T-helper 2 cell treated with Interferon-gamma antibody and Interleukin-4, amounts not matched to agents 5 μg/mL and 100 μg/mL, for 36 hours (primary cell): ENCODE measurements at places on chromosomes 3 and 15.

DNA sequence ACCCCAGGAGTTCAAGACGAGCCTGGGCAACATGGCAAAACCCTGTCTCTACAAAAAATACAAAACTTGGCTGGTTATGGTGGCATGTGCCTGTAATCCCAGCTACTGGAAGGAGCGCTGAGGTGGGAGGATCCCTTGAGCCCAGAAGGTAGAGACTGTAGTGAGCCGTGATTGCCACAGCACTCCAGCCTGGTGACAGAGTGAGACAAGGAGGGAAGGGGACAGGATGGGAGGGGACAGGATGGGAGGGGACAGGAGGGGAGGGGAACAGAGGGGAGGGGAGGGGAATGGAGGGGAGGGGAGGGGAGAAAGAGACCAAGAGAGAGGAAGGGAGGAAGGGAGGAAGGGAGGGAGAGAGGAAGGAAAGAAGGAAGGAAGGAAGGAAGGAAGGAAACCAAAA is 11.0 kb downstream of the COLQ start:
- DNase-seq = no peak

- DNase-seq = no peak
These were observed 795 bp upstream of the MYNN start for GRCh38 chr3:169772305-169772896.

DNA sequence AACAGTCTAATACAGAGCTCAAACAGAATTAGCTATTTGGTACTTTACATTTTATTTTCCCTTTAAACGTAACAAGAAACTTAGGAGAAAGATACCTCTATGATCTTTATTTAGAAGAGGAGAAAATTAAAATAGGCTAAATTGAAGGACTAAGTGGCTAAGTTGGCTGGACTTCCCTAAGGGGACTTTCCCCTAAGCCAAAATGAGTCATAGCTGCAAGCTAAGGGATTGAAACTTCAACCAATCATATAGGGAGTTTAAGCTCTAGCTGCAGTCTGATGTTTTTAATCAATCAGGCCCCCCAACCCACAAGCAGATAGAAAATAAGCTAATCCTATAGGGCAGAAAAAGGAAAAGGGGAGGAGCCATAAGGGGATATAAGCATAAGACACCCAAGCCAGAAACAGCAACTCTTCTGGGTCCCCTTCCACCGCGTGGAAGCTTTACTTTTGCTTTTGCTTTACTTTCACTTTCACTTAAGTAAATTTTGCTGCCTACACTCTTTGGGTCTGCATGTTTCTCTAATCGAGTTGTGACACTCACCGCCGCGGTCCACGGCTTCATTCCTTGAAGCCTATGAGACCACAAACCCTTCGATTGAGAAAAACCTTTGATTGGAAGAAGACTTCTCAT is 1108.5 kb upstream of the EPHA6 start:
- no peak for DNase-seq

DNA sequence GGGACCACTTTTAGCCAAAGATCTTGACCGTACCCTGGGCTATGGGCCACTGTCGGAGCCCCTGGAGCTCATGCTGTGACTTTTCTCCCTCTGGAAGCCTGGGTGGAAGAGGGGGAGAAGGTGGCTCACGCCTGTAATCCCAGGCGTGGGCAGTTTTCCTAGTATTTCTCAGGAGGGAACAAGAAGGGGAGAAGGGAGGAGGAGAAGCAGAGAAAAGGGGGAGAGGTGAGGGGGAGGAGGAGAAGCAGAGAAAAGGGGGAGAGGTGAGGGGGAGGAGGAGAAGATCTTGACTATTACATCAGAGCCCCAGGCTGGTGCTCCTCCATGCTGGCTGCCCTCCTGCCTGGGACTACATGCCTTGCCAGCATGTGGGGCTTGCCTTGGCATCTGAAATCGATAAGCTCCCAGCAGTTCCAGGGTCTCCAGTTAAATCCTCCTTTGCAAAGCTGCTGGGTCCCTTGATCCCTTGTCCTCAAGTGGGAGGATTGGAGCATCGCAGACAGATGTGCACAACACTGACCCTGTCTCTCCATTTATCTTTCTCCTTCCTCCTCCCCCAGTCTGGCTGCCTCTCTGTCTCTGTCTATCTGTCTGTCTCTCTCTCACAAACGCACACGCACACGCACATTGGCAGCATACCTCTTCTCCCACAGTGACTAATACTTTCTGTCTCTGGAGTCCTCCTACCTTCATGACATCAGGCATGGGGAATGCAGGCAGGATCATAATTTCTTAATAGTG is 41.6 kb downstream of the MRAS start:
- DNase-seq = no peak

- peak; percentile 15 for DNase-seq
These were observed 19.7 kb downstream of the SSR3 start for GRCh38 chr3:156535162-156535627.

DNA sequence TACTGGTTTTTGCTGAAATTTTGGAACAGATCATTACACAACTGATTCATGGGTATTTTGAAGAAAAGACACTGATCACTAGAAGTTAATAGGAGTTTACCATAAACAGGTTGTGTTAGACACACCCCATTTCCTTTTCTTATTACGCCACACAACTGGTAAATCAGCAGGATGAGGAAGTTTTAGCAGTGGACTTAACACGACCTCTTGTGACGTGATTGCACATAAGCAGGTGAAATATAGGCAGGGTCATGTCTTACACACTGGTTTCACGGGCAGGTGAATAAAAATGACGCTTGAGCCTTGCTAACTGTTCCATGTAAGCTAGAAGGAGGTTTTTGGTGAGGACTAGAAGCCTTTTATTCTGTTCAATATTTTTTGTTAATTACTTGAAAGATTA is 27.1 kb upstream of the TPRG1 start:
- DNase-seq = no peak

DNA sequence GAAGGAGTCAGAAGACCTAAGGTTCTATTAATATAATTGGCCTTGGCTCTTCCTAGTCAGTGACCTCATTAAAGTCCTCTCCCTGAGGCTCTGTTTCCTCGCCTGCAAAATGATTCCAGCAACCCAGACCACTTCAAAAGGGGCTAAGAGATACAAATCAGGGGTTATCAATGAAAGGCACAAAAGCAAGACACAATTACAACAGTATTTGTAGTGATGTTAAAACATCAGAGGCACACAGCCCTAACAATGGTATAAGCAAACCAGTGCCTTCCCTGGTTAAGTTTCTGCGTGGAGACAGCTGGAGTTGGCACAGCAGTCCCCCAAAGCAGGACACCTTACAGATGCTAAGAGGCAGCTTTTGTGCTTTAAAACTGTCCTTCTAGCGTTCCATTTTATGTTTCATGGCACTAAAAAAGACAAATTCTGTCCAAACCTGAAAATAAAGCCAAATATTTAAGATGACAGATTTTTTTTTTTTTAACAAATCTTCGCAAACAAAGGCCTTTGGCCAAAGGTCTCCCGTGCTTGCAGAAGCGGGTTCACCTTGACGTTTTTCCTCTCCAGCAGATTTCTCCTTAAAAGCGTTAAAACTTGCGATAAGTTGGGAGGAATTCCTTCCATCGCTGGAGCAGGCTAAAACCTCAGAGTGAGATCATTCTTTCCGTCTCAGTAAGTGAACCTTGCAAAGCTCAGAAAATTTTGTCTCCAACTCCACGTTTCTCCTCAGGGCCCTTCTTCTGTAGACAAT is 999 bp downstream of the ZNF280D start:
- DNase-seq = no peak

- DNase-seq = no peak
These were observed 6.2 kb downstream of the ESYT3 start for GRCh38 chr3:138440596-138440995.

DNA sequence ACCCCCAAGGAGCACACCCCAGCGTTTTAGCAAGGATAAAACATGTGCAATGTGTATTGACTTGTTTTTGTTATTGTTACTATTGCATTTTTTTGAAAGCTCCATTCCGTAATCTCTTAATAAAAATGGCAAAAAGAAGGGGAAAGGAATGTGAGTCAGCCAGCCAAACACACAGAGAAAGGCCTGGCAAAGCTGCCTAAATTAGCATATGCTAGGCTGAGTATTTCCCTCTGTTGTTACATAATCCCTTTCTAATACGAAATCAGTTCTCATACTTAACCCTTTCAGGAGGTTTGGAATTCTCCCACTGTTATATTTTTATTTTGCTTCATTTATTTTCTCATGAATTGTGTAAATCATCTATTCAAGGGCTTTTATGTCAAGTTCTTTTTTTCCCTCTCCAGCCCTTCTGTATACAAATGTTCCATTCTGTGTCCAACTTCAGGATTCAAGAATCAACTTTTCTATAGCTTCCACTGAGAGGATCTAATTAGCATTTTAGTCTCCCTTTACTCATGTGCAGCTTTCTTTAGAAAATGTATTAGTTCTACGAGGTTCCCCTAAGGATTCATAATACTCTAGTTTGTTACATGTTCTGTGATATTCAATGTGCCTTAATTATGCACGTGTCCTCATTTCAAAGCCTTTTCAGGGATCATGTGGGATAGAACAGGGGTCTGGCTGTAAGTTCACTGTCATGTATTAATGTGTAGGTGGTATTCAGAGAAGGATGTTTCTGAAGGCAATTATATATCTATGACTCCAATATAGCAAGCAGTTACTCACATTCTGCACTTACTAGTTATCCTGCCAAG is 9.2 kb downstream of the CADM2 start:
- DNase-seq = no peak

DNA sequence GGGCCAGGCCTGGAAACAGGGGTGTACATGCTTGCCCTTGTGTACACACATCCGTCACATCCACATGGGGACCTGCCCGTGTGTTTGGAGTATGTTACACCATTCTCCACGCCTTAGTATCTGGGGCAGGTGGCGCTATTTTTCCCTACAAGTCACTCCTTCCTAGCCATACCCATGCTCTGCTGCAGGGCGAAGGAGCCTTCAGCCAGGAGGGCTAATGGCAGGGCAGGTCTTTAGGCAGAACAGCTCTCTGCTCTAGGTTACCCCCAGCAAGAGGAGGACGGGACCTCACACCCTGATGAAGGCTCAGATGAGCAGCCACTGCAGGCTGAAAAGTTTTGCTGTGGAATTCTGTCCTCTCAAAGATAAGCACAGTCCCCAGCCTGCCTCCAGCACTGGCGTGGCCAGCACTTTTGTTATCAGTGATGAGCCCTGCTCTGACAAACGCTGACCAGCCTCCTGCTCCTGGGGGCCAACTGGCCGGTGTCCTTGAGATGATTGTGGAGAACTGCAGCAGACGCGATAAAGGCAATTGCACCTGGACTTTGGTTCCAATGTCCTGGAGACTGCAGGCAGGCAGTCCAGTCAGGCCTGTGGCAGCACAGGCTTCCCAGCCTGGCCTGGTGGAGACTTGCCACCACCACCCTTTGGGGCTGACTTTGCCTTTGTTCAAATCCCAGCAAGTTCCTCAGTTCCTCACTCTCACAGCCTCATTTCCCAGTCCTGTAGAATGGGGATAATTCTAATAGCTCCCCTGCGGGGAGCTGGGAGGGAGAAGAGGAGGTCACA is 19.8 kb upstream of the PIGZ start:
- DNase-seq = no peak

DNA sequence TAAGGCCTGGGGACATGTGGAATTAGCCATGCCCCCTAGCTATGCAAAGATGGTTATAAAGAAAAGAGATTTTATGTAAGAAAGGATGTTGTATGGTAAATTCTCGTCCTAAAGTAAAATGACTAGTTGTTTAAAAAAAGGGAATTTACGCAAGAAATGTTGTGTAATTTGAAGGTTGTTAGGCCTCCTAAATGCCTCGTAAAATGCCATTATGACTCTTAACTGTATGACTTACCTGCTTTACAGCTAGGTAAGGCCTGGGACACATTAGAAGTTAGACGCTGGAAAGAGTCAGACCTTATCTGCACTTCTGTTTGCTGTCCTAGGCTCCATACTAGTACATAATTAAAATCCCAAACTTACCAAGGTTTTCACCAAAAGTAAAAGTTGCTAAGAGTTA is 17.5 kb upstream of the HHATL start:
- DNase-seq = no peak

- DNase-seq = no peak
These were observed 13.0 kb downstream of the CPA3 start for GRCh38 chr3:148878095-148878494.

- DNase-seq = no peak
These were observed 40.2 kb upstream of the OSTN start for GRCh38 chr3:191158815-191159214.
